ENCODE measurements at places on chromosomes 5 and 9. TPM values are rescaled to one million over a fixed set of nuclear protein-coding genes. Genes with fewer than 3 reads are reported as not detected.

The MACIR gene
- total RNA-seq = 6.2 TPM

The RC3H2 gene
- 54.1 TPM for total RNA-seq

The MEIKIN gene
- 1.2 TPM for total RNA-seq

The DMRT3 gene
- 1.2 TPM for total RNA-seq

The ALDH7A1 gene
- 25.3 TPM for total RNA-seq

The BTNL8 gene
- 0.29 TPM for total RNA-seq

The NME5 gene
- total RNA-seq = 2.1 TPM

The CD14 gene
- total RNA-seq = 104 TPM

The PCDHGC3 gene
- 116 TPM for total RNA-seq

The SV2C gene
- total RNA-seq = 0.33 TPM

The ARHGAP26 gene
- 51.1 TPM for total RNA-seq

The AJM1 gene
- total RNA-seq = 6.2 TPM

The IL3 gene
- not detected for total RNA-seq

DNA sequence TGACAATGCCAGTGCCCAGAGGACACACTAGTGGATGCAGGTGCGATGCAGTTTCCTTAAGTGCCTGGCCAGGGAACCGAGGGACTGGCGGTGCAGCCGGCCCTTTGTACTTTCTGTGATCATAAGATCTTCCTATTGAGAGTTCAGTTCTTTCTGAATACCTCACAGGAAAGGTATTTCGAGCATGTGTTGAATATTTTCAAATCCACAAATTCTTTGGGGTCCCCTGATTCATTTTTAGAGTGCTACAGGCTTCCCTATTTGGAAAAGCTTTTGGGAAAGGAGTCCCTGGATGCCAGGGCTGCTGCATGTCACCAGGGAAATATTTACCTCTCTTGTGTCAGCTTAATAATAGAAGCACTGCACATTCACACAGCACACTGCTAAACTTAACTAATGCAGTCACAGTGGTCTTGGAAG is 281.5 kb downstream of the GADD45G start:
- H3K27ac ChIP-seq = no peak overlapping the region
- DNase-seq = no peak
- H3K27me3 ChIP-seq = no peaks in the 10 kb centered on the region
- no peaks in the 10 kb centered on the region for H3K36me3 ChIP-seq
- H3K4me3 ChIP-seq = no peak overlapping the region

- no peaks in the 10 kb centered on the region for H3K27me3 ChIP-seq
- H3K27ac ChIP-seq = no peak overlapping the region
- H3K36me3 ChIP-seq = no peaks in the 10 kb centered on the region
- DNase-seq = peak; percentile 81
- no peak overlapping the region for H3K4me3 ChIP-seq
Measured at GRCh38 chr9:93143830-93144530, 9.9 kb upstream of the NINJ1 start.

- H3K4me3 ChIP-seq = no peak overlapping the region
- no peak overlapping the region for H3K27ac ChIP-seq
- no peaks in the 10 kb centered on the region for H3K36me3 ChIP-seq
- no peak for DNase-seq
- no peaks in the 10 kb centered on the region for H3K4me1 ChIP-seq
Measured at GRCh38 chr5:10509575-10509974, 54.3 kb upstream of the ANKRD33B start.

GRCh38 chr5:11878814-11879213 is 25.4 kb downstream of the CTNND2 start:
- no peak overlapping the region for H3K4me3 ChIP-seq
- H3K36me3 ChIP-seq = no peaks in the 10 kb centered on the region
- H3K27me3 ChIP-seq = no peaks in the 10 kb centered on the region
- DNase-seq = no peak
- H3K4me1 ChIP-seq = no peaks in the 10 kb centered on the region
- no peak overlapping the region for H3K27ac ChIP-seq

GRCh38 chr5:4295663-4296339 is 700.2 kb downstream of the IRX1 start:
- no peak overlapping the region for H3K27ac ChIP-seq
- no peak overlapping the region for H3K4me3 ChIP-seq
- no peaks in the 10 kb centered on the region for H3K27me3 ChIP-seq
- no peaks in the 10 kb centered on the region for H3K36me3 ChIP-seq

GRCh38 chr5:53817183-53817582 is 256.7 kb downstream of the NDUFS4 start:
- H3K27ac ChIP-seq = no peak overlapping the region
- H3K27me3 ChIP-seq = no peaks in the 10 kb centered on the region
- H3K4me3 ChIP-seq = no peak overlapping the region
- H3K36me3 ChIP-seq = no peaks in the 10 kb centered on the region
- H3K4me1 ChIP-seq = no peaks in the 10 kb centered on the region

GRCh38 chr5:53237876-53238275 is 128.3 kb upstream of the MOCS2 start:
- no peaks in the 10 kb centered on the region for H3K4me1 ChIP-seq
- no peak overlapping the region for H3K27ac ChIP-seq
- H3K36me3 ChIP-seq = no peaks in the 10 kb centered on the region
- H3K4me3 ChIP-seq = no peak overlapping the region

DNA sequence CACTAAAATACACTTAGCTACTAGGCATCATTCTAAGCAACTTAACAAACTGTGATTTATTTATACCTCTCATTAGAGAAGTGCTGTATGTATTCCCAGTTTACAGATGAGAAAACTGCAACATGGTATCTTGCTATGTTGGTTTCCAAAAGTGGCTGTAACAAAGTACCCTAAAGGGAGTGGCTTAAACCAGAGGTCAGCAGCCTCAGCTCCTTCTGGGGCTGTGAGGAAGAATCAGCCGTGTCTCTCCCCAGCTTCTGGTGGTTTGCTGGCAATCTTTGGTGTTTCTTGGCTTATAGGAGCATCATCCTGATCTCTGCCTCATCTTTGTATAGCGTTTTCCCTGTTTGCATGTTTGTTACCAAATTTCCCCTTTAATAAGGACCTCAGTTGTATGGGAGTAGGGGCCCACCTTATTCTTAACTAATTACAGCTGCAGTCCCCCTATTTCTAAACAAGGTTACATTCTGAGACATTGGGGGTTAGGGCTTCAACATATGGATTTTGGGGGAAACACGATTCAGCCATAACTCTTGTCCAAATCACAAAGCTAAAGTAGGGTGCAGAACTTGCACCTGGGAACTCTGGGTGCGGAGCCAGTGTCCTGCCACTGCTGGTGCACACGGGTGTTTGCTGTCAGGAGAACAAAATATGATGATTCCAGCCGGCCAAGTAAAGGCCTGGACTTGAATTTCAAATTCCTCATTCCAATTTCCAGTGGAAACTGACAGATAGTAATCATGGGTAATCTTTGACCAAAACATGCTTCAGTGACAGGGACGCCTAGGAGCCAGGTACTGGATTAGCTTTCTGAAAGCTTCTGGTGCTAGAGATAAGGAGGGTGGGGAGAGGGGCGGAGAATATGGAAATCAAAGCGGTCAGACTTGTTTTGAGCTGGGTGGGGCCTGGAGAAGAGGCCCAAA is 43.3 kb downstream of the RAI14 start:
- peak overlapping the region; percentile 22 for H3K27ac ChIP-seq
- H3K27me3 ChIP-seq = no peaks in the 10 kb centered on the region
- no peak for DNase-seq
- peaks cover 2% of the 10 kb centered on the region for H3K4me1 ChIP-seq

DNA sequence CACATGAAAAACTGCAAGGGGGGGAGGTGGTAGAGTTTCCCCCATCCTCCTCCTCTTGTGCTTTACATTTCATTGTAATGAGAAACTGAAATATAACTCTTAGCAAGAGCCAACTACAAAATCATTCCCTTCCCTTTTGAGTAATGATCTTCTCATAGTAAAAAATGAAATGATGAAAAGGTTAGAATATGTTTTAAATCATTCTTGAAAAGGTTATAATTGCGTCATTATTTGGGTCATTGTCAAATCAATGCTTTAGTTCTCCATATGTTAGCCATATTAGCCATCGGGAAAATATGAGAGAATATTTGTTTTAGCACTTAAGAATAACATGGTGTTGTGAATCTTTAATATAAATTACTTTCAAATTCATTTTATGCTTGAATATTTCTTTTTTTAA is 1185.0 kb upstream of the CDH18 start:
- no peak for DNase-seq
- H3K36me3 ChIP-seq = no peaks in the 10 kb centered on the region
- H3K4me1 ChIP-seq = no peaks in the 10 kb centered on the region
- H3K27ac ChIP-seq = no peak overlapping the region

GRCh38 chr9:32738501-32739172 is 44.7 kb upstream of the TMEM215 start:
- no peaks in the 10 kb centered on the region for H3K27me3 ChIP-seq
- no peak overlapping the region for H3K27ac ChIP-seq
- no peaks in the 10 kb centered on the region for H3K36me3 ChIP-seq

GRCh38 chr5:50710838-50711237 is 44.4 kb downstream of the PARP8 start:
- no peak overlapping the region for H3K27ac ChIP-seq
- DNase-seq = no peak
- no peak overlapping the region for H3K4me3 ChIP-seq
- no peaks in the 10 kb centered on the region for H3K4me1 ChIP-seq

GRCh38 chr9:78994471-78994870 is 577.3 kb upstream of the TLE4 start:
- H3K4me3 ChIP-seq = no peak overlapping the region
- no peaks in the 10 kb centered on the region for H3K27me3 ChIP-seq
- no peak for DNase-seq
- H3K27ac ChIP-seq = no peak overlapping the region
- H3K4me1 ChIP-seq = no peaks in the 10 kb centered on the region

DNA sequence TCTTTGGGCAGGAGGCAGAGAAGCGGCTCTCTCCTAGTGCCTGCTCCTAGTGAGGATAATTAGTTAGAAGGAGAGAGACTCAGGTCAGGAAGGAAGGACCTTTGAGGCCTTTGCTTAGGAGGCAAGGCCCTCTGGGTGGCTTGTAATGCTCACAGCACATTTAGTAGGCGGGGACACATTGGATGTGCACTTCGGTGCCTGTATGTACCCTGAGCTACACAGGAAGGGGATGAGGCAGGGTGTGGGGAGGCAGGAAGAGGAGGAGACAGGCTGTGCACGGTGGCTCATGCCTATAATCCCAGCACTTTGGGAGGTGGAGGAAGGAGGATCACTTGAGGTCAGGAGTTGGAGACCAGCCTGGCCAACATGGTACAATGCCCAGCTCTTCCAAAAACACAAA is 7.2 kb upstream of the LCN2 start:
- no peak overlapping the region for H3K4me3 ChIP-seq
- DNase-seq = no peak
- no peaks in the 10 kb centered on the region for H3K36me3 ChIP-seq
- no peak overlapping the region for H3K27ac ChIP-seq
- H3K27me3 ChIP-seq = no peaks in the 10 kb centered on the region

GRCh38 chr9:133771486-133772482 is 33.6 kb upstream of the SARDH start:
- no peaks in the 10 kb centered on the region for H3K36me3 ChIP-seq
- H3K27ac ChIP-seq = no peak overlapping the region
- DNase-seq = peak; percentile 42
- H3K4me3 ChIP-seq = no peak overlapping the region

DNA sequence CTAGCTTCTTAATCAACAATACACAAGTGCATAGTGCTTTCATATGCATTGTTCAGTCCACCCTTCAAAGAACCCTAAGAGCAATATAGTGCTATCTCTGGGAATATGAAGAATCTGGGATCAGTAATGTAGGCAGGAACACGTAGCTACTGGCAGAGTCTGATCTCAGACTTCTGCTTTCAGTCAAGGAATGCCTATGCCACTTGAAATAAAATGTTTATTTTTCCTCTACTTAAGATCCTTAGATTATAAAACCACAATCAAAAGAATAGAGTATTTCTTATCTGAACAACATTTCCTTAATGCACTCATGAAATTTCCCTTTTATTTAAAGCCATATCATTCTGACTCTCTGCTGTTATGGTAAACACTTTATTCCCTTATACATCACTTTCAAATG is 1407.8 kb upstream of the C9orf72 start:
- H3K4me3 ChIP-seq = no peak overlapping the region
- H3K4me1 ChIP-seq = no peaks in the 10 kb centered on the region
- no peak for DNase-seq
- no peak overlapping the region for H3K27ac ChIP-seq
